Effector CD8-positive, alpha-beta T cell (primary cell): ENCODE measurements at places on chromosomes 2 and 18.

DNA sequence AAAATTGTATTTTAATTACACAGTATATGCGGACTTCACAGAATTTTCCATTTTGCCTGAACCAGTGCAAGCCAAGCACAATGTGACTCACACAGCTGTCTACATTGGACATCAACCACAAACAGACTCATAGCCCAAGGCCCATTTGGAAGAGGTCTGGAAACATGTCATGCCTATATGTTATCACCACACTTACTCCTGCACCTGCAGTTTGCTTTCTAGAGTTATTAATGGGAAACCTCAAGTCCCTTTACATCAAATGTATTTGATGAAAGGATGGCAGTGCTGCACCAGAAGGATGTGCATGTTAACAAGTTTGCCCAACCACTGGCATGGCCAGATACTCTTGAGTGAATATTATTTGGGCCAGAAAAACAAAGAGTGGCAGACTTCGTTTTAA lies 548.9 kb upstream of the CDH2 start:
- DNase-seq, result no peak

- no peak for DNase-seq
These were observed 206.4 kb downstream of the NOL4 start for GRCh38 chr18:34018336-34018735.

DNA sequence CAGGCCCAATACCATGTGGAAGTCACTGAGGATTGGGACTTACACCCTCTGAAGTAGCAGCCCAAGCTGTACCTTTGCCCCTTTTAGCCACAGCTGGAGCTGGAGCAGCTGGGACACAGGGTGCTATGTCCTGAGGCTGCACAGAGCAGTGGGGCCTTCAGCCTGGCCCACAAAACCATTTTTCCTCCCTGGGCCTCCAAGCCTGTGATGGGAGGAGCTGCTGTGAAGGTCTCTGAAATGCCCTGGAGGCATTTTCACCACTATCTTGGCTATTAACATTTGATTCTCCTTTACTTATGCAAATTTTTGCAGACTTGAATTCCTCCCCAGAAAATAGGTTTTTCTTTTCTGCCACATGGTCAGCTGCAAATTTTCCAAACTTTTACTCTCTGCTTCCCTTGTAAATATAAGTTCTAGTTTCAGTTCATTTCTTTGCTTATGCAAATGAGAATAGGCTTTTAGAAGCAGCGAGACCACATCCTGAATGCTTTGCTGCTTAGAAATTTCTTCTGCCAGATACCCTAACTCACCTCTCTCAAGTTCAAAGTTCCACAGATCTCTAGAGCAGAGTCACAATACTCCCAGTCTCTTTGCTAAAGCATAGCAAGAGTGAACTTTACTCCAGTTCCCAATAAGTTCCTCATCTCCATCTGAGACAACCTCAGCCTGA lies 213.8 kb upstream of the MGAT5 start:
- no peak for DNase-seq

DNA sequence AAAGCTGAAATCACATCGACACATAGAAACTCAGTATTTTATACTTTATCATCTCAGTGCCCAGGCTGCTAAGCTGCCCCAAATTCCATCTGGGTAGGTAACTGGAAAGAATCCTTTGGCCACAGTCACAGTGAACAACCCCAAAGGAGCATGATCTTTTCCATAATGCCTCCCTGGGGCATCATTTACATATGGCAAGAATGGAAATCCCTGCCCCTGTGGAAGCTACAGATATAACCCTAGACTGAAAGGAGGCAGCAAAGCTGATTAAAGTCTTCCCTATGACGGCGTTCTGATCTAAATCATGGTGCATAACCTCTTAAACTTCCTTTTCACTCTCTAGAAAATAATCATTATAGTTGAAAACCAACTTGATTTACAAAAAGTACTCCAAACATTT lies 41.5 kb downstream of the MAP3K19 start:
- no peak for DNase-seq

GRCh38 chr2:104408266-104408665 lies 445.6 kb upstream of the POU3F3 start:
- DNase-seq, result no peak

DNA sequence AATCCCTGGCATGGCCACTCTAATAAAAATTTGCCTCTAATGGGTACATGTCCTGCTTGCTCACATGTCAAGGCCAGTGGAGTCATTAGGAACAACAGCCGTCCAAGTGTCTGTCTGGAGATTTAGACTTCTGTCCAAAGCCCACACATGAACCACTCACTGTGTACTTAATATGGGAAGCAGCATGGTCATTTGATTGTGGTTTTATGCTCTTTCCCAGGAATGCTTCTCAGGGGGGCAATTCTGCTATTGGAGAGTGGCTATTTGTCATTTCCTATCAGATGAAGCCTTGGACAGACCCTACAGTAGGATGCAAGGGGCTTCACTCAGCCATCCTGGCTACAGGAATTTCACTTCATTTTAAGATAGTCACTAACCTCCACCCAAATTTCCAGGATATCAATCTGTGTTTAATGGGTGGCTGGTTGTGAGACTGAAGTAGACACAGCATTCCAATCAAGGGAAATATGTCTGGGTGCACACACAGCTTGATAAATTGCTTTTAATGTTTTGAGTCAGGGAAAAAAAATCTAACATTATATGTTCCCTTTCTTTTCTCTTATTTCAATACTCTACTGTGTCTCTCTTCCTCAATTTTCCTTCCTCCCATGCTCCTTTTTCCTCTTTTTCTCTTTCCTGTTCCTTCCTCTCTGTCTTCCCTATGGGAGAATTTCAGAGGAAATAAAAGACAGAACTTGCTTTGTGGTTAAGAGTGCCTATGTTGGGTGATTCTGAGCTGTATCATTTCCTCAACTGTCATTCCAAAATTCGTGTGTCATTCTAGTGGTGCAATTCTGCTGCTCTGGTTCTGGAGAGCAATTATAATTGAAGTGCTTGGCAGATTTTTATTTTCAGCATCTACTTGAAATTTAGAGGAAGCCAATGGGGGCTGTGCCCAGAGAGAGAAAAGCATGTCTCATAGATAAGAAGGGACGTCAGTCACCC lies 320.1 kb downstream of the OSR1 start:
- no peak for DNase-seq

DNA sequence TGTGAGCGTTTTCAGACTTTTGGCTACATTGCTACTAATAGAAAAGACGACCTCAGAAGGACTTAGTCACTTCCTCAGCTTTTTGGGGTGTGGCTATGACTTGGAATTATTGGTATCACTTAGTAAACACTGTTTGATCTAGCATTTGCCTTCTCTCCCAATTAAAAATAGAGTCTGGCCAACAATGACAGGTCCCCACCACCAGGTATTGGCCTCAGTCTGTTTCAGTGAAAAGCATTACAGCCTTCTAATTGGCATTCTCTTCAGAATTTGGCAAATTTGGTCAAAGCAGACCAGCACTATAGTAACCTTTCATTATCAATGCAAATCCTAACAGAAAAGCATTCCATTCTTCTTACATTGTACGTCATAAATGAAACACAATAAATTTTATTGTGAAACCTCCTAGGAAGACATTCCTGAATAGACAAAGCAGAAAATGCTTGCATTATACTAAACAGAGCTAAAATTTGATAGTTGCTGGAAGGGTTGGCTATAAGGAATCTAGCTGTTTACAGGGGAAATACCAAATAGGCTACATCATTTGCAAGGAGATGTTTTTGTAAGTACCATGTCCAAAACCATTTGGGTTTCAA lies 613.9 kb downstream of the IRS1 start:
- DNase-seq, result no peak

GRCh38 chr2:226860087-226860486 lies 24.2 kb downstream of the RHBDD1 start:
- DNase-seq, result no peak

GRCh38 chr2:141329964-141330363 lies 800.9 kb downstream of the LRP1B start:
- no peak for DNase-seq

DNA sequence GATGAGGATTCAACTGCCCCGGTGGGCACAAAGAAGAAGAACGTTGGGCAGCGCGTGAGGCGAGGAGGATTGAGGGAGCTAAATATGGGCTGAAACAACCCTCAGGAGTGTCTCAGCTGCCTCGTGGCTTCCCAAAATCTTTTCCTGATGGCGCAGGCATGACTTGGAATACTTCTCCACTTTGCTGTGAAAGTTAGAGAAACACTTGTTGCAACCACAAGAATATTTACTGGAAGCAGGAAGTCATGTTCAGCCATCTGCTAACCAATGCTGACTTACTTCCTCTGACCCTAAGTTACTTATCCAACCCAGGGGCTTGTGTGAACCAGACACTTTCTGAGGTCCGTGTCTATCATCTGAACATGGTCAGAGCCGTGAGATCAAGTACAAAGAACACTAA lies 148.8 kb downstream of the ARL4C start:
- DNase-seq, result no peak

- no peak for DNase-seq
These were observed 219.8 kb upstream of the MYT1L start for GRCh38 chr2:2550856-2551255.

GRCh38 chr18:77144046-77144445 lies 11.5 kb upstream of the MBP start:
- no peak for DNase-seq

DNA sequence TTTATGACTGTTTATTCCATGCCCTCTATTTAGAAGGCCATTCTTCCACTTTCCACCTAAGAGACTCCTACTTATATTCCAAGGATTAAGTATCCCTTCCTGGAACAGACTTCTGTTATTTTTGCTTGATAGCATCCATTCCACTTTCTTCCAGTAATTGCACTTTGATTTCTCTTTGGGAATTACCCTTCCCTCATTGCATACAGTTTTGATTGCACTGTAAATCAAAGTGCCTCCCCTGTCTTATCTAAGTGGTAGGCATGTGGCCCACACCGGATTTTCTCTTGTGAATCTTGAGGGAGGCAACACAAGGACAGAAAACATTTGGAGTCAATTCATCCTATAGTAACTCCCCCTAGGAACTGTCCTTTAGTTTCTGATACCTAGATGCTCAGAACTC lies 120.4 kb downstream of the PDE11A start:
- no peak for DNase-seq

- DNase-seq, result no peak
These were observed at the start of gene DSG3 for GRCh38 chr18:31447530-31448191. TSS of gene DSG3 (plus strand) at chr18:31447741. CDS start at chr18:31447878, 137 bp downstream.

GRCh38 chr18:23635283-23636070 lies 27.2 kb downstream of the ANKRD29 start:
- no peak for DNase-seq

DNA sequence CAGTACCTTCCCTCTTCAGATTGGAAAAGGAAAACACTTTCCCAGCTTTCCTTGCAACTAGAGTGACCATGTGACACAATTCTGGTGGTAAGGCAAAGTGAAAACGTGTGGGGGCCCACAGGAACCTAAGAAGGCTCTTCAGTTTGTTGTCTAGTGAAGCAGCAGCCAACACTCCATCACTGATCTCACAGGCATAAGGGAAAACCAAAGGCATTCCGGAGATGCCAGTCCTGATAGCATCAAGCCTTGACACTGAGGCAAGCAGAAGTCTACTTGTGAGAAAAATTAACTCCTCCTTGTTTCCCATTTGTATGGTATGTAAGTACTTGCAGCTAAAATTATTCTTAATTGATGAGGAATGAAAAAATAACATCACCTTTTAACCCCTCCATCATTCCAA lies 88.3 kb downstream of the ETAA1 start:
- no peak for DNase-seq

GRCh38 chr2:88234760-88235159 lies 64.6 kb downstream of the THNSL2 start:
- no peak for DNase-seq

GRCh38 chr18:74590671-74591070 lies 7.0 kb upstream of the ZNF407 start:
- no peak for DNase-seq

DNA sequence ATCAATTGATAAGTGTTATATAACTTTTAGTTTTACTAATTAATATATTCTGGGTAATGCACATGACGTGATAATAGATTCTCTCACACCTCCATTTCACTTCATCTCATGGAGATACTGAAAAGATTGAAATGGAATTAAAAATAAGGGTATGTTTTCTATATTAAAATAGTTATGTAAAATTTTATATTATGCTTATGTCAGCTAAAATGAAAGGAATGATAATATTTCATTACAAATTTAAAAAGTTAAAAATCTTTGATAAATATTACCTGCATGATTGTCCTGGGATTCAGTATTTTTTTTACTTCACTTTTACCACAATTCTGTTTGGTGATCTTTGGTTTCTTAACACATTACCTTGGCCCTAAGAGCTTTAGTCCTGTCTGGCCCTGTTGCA lies 823.8 kb upstream of the NRXN1 start:
- no peak for DNase-seq

DNA sequence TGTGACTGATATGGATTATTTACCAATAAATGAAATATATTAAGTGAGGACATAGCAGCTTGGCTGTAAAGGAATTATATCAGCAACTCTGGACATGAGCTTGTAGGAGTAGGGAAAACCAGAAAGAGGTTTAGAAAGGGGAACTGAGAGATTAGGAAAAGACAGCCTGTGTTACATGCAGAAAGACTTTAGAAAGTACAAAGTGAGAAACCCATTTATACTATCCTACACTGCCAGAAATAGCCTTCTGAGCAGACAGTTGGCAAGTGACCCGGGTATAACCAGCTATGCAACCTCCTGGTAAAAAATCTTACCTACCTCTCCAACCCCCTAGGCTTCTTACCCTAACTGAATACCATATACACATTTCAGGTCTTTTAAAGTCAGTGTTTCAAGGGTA lies 134.1 kb downstream of the ANKRD44 start:
- no peak for DNase-seq

DNA sequence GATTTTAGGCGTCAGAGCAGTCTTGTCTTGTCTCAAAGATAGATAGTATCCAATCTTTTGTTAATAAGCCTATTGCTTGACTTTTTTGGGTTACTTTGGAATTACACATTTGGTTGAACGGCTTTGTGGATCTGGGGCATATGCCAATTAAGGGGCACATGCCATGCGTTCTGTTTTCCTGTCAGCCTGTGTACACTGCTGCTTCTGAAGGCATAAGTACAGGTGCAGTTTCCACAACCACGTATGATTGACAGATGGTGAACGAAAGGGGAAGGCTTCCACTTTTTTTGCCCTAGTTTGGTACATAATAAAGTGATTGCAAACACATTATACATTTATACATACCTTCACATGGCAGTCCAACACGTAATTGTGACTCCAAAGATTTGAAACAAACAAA lies 102.3 kb downstream of the RAPH1 start:
- no peak for DNase-seq

DNA sequence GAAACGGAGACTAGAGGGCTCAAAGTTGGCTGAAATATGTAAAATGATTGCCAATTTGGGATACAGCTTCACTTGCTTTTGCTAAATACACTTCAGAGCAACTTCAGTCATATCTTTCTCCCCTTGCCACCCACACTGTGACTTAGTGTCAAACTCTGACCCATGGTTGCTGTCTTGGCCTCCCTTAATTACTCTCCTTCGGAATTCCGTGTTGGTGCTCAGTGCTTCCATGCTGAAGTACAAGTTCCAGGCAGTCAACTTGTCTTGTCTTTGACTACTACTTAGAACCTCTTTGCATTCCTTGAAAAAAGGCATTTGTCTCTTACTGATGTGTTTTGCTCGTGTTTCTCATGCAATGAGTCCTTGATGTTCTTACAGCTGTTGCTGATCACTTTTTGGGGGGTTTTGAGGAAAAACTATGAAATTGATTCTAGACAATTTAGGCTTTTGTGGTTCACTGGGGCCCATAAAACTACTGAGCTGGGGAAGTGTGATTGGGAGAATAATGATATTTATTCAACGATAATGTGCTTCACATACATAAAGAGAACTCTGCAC lies 146.0 kb downstream of the UBE2E3 start:
- DNase-seq, result no peak
